GM12892 (cell line): ENCODE measurements at places on chromosomes 2 and 18.

GRCh38 chr2:223692191-223692947 is 90.2 kb upstream of the SCG2 start:
- DNase-seq = no peak

- DNase-seq = no peak
Measured at GRCh38 chr2:84212611-84213314, 246.3 kb downstream of the SUCLG1 start.

GRCh38 chr2:70546376-70546775 is 7.2 kb downstream of the TGFA start:
- no peak for DNase-seq

DNA sequence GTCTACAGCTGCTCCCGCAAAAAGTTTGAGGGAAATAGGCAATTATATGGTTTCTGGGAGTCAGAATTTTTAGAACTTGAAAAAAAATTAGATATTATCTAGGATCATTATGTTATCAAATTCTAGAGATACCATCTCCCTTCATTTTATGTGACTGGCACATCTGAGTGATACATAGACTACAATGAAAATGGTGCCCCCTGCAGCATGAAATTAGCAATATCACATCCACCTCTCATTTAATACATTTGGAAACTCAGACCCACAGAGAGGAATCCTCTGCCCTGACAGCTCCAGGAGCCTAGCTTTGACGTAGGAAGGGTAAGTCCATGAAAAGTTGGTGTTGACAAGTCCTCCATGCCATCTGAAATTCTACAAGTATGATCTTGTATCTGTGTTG is 381.6 kb downstream of the SUCLG1 start:
- DNase-seq = no peak

- no peak for DNase-seq
Measured at GRCh38 chr2:128573116-128573515, 254.4 kb upstream of the HS6ST1 start.

GRCh38 chr2:197926673-197927072 is 122.3 kb downstream of the PLCL1 start:
- DNase-seq = no peak
